CD4-positive, alpha-beta T cell treated with Interleukin-21 for 1 hour (primary cell): ENCODE measurements at places on chromosomes 16 and 17.

- no peak for DNase-seq
These were observed 66.8 kb downstream of the CMIP start for GRCh38 chr16:81511371-81511770.

DNA sequence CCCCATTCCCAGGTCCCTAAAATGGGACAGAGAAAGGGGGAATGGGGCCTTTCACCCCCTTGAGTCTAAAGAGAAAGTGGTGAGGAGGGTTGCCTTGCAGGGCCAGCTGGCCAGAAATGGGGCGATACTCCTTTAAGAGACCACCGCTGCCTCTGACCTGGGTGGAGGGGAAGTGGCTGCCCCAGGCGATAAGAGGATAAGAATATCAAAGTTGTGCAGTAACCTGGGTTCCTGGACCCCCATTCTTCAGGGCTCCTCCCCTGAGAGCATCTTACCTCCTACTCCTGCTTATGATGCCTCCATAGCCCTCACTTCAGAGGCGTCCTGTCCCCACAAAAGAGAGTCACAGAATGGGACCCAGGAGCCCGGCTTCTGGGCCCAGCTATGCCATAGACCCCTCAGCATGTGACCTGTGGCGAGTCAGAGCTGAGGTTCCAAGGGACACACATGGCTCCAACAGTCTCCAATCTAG lies 5.2 kb upstream of the TSPOAP1 start:
- DNase-seq = peak; percentile 43

GRCh38 chr16:4266372-4266771 lies 6.5 kb downstream of the TFAP4 start:
- no peak for DNase-seq

DNA sequence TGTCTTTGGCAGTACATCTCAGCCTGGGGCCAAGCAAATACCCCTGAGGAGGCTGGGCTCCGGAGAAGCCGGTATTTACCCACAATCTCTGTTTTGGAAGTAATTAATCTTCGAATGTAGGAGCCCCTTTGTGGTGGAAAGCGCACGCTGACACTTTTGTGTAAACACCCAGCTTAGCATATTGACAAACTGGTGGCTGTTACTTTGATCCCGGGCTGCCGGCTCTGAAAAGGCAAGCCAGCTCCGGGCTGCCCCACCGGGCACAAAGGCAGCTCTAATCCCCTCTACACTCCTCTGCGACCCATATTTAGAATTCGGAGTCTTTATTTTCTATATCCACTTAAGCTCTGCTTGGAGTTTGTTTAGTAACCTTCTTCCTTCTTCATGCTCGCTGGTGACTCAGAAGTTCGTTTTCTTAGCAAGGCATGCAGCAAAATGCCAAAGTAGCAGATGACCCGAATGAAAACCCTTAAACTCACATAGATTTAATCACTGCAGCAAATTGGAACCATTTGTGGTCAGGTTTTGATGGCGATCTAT lies 144.0 kb upstream of the IRX3 start:
- no peak for DNase-seq

DNA sequence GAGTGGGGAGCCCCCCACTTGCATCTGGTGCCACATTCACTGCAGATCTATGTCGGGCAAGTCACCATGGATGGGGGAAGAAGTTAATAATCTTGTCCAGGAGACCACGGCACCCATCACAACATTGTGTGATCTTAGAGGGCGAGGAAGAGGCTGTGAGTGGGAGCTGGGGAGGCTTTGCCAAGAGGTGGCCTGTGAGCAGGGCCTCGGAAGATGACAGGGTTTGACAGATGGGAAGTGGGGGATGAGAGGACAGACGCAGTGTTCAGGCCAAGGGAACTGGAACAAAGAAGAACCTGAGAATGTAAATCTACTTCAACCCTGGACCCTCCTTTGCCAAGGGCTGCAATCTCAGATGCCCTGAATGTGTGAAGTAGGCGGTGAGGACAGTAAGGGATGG lies 12.4 kb downstream of the ACE start:
- no peak for DNase-seq

- DNase-seq = peak; percentile 7
These were observed 77.5 kb upstream of the N4BP1 start for GRCh38 chr16:48687421-48688038.

GRCh38 chr17:29240968-29241963 lies 5.4 kb upstream of the CRYBA1 start:
- DNase-seq = no peak

DNA sequence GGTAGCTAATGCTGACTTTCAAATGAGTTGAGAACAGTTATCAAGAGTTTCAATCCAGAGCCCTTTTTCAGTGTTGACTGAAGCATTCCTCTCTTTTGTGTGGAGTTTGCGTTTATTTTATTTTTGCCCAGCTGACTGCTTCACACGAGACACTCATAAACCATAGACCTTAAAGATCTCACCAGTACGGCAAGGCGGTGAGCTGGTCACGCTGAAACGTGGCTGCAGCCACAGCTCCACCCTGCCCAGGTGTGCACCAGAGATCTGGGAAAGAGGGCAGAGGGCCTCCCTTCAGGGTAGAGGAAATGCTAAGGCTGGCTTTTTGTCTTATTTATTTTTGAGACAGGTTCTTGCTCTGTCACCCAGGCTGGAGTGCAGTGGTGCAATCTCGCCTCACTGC lies 112.2 kb downstream of the AATF start:
- no peak for DNase-seq

DNA sequence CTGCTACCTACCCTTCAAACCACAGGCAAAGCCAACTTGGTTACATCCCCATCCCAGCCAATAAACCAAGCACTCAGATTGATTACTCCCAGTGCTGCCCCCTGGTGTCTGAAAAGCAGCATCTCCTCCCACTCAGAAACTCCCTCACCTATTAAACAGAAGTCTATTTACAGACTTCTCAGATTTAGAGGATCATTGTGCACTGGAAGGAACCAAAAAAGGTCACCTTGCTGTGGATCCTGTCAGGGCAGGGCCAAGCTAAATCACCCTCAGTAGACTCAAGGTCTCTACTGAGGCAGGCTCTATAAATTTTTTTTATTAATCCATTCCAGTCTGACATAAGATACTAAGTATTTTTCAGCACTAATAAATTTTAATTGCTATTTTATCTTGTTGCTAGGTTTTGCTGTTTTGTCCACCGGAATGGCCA lies 17.6 kb downstream of the HIGD1B start:
- peak; percentile 78 for DNase-seq

DNA sequence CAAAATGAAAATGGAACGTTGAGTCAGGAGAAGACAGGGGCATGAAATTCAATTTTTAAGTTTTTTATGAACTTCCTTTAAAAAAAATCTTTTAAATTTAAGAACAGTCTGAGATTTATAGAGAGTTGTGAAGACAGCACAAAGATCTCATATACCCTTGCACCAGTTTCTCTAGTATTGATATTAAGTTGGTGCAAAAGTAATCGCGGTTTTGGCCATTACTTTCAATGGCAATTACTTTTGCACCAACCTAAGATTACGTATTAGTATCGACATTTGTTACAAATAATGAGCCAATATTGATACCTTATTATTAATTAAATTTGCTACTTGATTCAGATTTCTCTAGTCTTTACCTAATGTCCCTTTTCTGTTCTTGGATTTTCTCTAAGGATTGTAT lies 684.4 kb upstream of the CDH8 start:
- DNase-seq = no peak

GRCh38 chr16:1167276-1168107 lies 14.6 kb downstream of the CACNA1H start:
- no peak for DNase-seq

DNA sequence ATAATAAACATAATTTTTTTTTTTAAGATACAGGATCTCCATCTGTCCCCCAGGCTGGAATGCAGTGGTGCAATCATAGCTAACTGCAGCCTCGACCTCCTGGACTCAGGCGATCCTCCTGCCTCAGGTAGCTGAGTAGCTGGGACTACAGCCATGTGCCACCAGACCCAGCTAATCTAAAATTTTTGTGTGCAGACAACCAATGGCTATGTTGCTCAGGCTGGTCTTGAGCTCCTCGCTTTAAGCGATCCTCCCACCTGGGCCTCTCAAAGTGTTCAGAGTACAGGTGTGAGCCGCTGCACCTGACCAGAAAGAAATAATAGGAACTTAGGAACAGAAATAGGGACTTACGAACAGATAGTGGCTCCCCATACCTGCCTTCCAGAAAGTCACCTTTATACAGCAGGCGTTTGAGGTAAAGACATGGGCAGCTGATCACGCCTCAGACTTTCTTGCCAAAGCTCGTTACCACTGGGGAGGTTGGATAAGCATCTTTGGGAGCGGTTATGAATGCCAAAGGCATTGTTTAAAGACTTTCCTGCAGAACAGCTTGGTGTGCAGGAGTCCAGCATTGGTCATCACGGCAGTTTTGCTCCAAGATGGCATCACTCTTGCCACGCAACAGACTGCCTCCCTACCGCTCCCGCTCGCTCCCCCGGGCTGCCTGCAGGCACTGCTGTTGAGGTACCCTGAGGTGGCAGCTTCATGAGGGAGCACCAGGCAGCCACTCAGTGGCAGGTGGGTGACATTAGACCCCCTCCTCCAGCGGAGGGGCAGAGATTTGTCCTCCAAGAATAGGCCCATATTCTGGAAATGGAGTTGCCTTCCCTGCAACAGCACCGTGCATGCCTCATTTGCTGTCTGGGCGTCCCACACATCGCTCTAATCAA lies 13.6 kb downstream of the COX4I1 start:
- DNase-seq = no peak

GRCh38 chr17:19263641-19264051 lies 26.5 kb downstream of the EPN2 start:
- DNase-seq = no peak

GRCh38 chr17:13592427-13592826 lies 9.3 kb downstream of the HS3ST3A1 start:
- no peak for DNase-seq
